ENCODE measurements at places on chromosomes 12 and 14.

DNA sequence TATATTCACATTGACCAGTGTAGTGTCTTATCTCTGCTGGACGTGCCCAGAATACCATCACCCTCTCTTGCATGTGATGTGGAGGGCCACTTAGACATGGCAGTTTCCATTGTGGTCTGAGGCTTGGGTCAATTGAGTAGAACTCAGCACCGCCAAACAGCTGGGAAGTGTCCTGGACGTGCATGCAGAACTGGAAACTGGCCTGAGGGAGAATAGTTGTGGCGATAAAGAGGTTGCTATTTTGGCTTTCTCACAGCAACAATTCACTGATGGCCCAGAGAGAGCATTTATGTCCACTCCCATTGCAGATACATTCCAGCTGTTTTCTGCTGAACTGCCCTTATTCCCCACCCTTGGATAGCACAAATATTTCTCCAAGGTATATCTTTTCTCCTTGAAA is 210.1 kb upstream of the DAAM1 start:
- peak; percentile 35 for DNase-seq

GRCh38 chr14:104335611-104336010 is 197.2 kb downstream of the KIF26A start:
- no peak for DNase-seq

- DNase-seq: no peak
Measured at GRCh38 chr14:40847480-40847879, 759.2 kb upstream of the LRFN5 start.

DNA sequence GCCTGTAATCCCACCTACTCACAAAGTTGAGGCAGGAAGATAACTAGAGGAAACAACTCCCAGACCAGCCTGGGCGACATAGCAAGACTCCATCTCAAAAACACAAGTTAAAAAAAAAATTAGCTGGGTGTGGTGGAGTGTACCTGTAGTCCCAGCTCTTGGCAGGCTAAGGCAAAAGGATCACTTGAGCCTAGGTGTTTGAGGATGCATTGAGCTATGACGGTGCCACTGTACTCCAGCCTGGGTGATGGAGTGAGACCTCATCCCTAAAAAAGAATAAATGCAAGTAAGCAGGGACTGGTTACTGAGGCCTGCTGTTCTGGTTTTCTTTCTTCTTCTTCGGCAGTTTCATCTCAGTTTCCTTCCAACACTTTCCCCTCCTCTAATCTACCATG is 7.4 kb downstream of the PTPN21 start:
- no peak for DNase-seq

- DNase-seq: no peak
Measured at GRCh38 chr14:54420478-54421142, 20.6 kb downstream of the CNIH1 start.

DNA sequence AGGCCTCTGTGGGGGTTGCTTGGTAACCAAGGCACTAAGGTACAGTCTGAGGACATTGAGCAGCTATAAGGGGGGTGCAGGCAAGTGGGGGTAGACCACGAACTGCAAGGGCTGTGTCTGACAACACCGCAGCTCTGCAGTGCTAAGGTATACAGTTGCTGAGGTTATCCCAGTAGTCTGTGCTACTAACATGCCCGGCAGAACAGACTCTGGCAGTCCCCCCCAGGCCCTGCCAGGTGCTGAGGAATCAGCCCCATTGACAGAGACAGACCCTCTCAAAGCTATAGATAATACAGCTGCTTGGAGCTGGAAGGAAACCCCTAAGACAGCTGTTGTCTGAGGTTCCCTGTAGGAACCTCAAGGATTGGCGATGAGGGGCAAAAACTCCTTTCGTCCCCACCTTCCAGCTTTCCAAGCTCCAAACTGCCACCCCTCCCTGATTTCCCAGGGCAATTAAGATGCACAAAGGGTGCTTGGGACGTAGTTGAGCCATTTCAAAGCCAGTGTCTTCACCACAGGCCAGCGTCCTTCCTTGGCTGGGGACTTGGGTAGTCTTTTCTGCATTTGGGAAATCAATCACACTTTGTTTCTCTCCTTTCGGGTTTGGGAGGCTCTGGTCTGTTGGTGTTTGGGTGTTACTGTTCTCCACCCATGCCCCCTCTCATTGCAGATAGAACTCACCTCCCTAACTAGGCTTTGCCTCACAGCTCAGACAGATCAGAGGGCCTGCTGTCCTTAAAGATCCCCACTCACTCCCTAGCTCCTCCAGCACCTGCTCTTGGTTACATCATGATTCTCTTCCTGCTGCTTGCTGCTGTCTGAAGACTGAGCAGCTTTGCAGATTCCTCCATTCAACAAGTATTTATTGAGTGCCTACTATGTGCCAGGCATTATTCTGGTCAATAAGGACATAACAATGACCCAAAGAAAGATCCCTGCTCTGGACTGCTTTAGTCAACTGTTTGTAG is 2.0 kb upstream of the MYH7 start:
- no peak for DNase-seq

GRCh38 chr12:19121449-19122018 is 8.0 kb upstream of the PLEKHA5 start:
- DNase-seq: no peak

DNA sequence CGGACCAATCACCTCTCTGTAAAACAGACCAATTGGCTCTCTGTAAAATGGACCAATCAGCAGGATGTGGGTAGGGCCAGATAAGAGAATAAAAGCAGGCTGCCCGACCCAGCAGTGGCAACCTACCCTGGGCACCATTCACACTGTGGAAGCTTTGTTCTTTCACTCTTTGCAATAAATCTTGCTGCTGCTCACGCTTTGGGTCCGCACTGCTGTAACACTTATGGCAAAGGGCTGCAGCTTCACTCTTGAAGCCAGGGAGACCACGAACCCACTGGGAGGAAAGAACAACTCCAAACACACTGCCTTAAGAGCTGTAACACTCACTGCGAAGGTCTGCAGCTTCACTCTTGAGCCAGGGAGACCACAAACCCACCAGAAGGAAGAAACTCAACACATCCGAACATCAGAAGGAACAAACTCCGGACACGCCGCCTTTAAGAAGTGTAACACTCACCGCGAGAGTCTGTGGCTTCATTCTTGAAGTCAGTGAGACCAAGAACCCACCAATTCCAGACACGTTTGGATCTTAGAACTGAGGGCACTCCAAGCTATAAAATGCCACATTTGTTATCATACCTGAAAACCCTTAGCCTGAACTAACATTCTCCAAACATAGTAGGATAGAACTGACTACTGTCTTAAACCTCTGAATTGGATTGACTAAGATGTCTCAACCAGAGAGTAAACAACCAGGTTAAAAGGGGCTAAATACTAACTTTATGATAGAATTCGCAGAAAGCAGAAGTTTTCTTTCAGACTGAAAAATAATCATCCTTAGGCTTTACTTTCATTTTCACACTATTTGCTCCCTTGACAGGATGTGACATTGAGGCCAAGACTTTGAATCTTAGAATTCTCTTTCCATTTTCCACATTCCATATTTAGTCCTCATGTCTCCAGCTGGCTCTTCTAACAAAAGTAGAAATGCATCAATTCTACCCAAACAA is 33.6 kb downstream of the CDKL1 start:
- no peak for DNase-seq

DNA sequence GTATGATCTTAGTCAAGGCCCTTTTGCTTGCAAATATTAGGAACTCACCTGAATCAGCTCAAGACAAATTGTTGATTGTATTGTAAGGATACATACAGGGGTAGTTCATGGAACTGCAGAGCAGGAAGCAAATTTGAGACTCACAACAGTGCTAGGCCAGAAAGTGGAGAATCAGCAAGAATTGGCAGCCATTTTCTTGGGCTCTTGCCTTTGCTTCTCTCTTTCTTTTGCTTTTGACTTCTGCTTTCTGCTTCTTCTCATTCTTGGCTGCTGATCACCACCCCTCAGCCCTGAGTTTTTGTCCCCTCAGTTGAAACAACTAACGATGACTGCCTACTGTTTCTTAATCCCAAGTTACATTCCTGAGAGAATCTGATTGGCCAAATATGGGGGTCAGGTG is 34.8 kb downstream of the KCNK13 start:
- no peak for DNase-seq

- no peak for DNase-seq
Measured at GRCh38 chr14:97920201-97920600, 1123.0 kb downstream of the VRK1 start.

- DNase-seq: no peak
Measured at GRCh38 chr14:95189367-95190132, 32.2 kb upstream of the DICER1 start.

GRCh38 chr12:94263905-94264561 is 115.7 kb downstream of the PLXNC1 start:
- no peak for DNase-seq

DNA sequence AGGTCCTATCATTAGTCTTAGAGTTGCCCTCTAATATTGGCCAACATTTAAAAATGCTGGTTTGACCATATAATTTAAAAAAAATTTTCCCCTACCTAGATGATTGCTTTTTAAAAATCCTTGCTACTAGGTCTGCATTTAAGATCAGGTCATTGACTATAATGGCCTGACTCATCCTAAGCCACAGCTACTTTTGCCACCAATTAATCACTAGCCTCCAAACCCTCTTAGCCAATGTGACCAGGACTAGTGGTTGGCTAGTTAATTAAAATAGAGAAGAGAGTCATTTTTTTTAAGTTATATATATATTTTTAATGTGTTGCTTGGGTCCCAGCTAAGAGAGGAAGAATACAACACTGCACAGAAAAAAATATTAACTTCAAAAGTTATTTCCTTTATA is 57.5 kb downstream of the SOS2 start:
- DNase-seq: no peak

GRCh38 chr14:67532998-67533753 is at the start of gene PLEKHH1:
Gene PLEKHH1, plus strand, starts transcription at chr14:67533290. Its CDS starts 8,578 bp downstream, at chr14:67541868.
- DNase-seq: peak; percentile 59

DNA sequence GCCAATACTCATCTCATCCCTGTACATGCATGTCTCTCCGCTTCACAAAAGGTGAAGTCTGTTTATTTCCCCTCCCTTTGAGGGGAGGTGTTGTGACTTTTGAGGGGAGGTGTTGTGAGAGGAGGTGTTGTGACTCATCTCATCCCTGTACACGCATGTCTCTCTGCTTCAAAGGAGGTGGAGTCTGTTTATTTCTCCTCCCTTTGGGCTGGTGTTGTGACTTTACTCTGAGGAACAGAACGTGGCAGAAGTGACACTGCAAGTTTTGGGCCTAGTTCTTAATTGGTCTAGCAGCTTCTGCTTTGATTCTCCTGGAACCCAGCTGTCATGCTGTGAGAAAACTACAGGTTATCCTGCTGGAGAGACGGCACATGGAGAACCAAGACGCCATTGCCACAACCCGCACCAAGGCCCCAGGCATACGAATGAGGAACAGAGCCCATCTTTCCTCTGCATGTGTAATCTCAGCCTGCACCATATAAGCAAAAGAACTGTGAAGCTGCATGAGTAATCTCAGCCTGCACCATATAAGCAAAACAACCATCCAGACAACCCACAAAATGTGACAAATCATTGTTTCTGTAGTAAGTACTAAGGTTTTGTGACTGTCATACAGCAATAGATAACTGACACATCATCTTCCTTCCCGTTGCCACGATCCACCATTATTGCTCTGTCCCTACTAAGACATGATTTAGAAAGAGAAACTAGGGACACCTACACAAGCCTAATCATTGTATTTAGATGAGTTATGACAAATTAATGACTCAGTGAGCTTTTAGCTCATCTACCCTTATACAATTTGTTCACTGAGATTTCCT is 30.0 kb downstream of the GALNT4 start:
- DNase-seq: no peak

- DNase-seq: no peak
Measured at GRCh38 chr14:105470350-105471296, 4.0 kb upstream of the CRIP2 start.

DNA sequence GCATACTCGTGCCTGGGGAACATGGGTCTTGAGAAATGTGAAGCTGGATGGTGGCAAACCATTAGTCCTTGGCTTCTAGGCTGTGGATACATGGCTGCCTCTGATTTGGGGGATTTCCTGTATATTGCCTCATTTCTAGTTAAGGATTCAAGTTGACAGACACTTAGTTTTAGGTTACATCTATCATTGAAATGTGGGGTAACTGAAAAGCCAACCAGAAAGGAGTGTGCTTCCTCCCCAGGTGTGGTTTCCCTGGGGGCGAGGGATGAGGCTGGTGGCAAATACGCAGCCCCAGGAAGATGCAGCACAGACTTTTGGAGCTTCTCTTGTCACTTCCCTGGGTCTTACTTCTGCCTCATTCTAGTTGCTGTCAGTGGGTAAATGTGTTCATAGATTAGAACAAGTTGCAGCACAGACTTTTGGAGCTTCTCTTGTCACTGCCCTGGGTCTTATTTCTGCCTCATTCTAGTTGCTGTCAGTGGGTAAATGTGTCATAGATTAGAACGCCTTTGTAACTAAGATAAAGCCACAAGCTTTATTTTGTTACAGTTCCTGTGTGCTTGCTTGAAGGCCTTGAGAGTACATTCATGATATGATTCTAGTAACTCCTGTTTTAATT is 85.1 kb downstream of the BORCS5 start:
- DNase-seq: no peak

DNA sequence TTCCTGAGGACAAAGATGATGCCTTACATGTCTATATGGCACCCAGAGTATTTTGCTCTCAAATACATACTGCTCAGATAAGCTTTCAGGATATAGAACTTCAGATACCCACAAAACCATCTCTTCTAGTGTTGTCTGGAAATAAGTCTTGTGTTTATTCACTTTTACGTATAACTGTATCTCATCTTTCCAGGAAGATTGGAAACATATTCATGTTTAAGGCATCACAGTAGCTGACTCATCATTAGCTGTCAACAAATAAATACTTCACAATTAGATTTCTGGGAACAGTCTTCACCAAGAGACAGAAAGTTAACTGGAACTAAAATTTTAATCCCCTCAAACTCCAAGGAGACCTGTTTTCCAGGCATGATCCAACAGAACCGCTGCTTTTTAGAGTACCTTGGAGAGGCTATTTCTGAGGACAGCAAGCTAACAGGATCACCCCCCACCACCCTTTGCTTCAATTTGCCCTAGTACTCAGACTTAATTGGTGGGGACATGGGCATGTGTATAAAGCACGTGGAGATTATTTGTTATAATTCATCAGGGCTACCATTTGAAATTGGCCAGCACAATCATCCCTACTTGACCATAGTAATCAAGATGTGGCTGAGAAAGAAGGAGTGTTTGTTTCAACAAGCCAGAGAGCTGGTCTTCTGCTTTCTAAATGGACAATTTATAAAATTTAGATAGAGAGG is 129.3 kb upstream of the HIF1A start:
- DNase-seq: no peak

GRCh38 chr12:34046570-34046969 is 24.3 kb downstream of the ALG10 start:
- DNase-seq: no peak

DNA sequence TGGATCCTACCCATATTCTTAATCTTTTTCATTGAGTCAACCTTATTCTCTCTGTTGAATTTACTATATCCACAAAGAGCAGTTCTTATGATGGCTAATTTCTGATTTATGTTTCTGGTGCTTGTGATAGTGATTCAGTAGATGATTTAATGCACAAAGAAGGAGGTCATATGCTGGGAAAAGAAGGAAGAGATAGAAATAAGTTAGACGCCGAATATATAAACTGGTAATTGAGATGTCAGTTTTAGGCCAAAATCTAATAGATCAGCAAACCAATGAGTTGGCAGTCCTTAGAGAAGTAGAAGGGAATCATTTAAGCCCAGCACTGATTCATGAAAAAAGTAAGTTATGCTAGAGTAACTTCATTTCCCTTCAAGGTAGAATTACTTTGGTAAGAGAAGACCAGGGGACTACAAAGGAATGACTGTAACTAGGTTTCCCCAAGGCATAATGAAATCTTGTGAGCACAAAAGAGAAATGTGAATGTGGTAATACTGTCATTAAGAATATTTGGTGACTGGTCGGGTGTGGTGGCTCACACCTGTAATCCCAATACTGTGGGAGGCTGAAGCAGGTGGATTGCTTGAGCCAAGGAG is 132.4 kb downstream of the TGFB3 start:
- DNase-seq: no peak

GRCh38 chr14:71242237-71242748 is 335.0 kb downstream of the PCNX1 start:
- peak; percentile 76 for DNase-seq

Measured in uterus (tissue), 4 donors.